ENCODE measurements at places on chromosomes 11 and 22.
A peak's percentile ranks its signal among the peaks of the same experiment; 100 is the strongest.

- no peak for DNase-seq
Observed at GRCh38 chr11:976431-977160, 50.9 kb downstream of the AP2A2 start.

GRCh38 chr11:106424111-106424510 is 346.6 kb downstream of the AASDHPPT start:
- DNase-seq: peak; percentile 29

DNA sequence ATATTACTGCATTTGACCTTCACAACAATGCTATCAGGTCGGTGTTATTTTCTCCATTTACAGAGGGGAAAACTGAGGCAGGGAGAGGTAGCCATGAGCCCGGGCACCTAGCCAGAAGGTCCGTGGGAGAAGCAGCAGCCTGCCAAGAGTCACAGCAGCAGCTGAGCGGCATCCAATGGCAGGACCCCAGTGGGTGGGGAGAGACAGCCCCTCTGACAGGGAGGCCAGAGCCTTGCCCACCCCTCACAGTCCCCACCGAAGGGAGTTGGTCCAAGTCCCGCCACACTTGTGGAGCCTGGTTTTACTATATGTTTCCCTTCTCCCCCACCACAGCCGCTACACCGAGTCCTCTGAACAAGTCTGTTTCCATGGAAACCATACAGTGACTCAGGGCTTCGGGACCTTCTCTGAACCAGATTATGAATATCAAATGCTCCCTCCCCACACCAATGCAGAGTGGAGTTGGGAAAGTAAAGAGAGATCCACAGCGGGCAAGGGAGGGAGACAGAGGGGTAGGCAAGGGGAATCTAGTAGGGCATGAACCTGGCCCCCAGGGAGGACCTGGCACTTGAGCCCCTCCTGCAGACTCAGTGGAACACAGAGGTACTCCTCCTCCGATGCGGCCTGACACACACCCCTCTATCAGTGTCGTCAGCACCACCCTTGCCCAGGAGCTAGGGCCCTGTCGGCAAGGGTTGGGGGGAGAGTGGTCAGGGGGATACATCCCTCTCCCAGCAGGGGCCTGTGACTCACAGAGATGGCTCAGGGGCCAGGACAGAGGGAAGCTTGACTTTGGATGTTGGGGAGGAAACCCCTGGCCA is 2.5 kb downstream of the CHST1 start:
- DNase-seq: no peak

- no peak for DNase-seq
Observed at GRCh38 chr22:35587447-35587870, 29.7 kb downstream of the MB start.

GRCh38 chr11:335779-336658 is 15.4 kb upstream of the IFITM3 start:
- DNase-seq: no peak

GRCh38 chr22:28795071-28795693 is 5.2 kb downstream of the XBP1 start:
- DNase-seq: no peak

DNA sequence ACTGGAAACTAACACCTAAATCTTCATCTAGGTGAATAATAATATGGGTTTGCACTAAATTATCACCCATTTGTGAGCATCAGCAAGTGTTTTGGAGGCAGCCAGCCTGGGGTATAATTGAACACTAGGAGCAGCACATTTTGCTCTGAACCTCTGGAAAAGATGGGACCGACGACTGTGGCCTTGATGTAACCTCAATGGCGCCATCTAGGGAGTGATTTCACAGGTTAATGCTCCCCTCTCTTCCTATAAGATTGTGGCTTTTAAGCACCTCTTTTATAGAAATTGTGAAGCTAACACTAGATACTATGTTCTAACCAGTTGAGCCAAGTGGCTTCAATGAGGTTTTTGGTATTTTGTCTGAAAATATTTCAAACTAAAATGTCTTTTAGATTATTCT is 203.7 kb downstream of the NELL1 start:
- DNase-seq: no peak

- DNase-seq: no peak
Observed at GRCh38 chr11:117930668-117931330, 1.6 kb upstream of the TMPRSS13 start.

- no peak for DNase-seq
Observed at GRCh38 chr22:38504731-38505540, 1.2 kb downstream of the DDX17 start.

GRCh38 chr22:47449508-47450270 is 687.2 kb downstream of the TBC1D22A start:
- DNase-seq: no peak

DNA sequence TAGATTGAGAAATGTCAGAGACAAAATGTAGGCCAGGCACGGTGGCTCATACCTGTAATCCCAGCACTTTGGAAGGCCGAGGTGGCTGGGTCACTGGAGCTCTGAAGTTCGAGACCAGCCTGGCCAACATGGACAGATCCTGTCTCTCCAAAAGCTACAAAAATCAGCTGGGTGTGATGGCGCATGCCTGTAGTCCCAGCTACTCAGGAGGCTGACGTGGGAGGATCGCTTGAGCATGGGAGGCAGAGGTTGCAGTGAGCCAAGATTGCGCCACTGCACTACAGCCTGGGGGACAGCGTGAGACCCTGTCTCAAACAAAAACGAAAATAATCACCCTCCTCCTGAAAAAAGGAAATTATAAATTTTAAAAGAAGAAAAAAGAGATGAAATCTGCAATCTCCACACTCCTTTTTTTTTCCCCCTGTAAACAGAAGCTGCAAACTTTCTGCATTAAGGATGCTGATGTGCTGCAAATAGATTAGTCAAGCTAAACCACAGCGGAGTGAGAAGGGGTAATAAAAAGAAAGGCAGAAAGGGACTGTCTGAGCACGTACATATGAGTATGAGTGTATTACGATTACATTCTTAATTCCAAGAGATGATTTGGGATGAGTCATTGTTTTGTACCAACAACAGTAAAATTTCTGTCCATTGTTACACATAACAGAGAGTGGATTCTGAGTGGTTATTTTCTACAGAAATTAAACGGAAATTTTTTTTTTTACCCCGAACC is 87.3 kb downstream of the SIK3 start:
- DNase-seq: peak; percentile 90

GRCh38 chr11:70853068-70853769 is 399.2 kb downstream of the SHANK2 start:
- no peak for DNase-seq

DNA sequence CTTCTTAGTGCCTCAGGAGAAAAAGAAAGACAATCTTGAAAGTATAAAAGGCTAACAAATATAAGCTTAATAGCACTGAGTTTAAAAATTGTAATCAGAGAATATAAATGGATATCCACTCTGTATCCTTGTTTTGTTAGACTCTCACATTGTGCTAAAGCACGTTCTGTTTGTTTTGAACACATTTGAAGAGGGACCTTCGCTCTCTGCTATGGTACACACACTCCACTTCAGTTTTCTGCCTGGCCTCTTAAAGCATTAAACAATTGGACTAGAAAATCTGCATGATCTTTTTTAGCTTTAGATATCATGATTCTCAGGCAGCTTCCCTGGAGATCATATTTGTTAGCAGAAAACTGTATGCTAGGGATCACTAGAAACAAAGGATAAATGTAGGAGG is 40.3 kb upstream of the PGR start:
- no peak for DNase-seq

- no peak for DNase-seq
Observed at GRCh38 chr11:27710536-27710935, 10.3 kb upstream of the BDNF start.
